GM23248 (cell line): ENCODE measurements at places on chromosomes 13 and 19.
A peak's percentile ranks its signal among the peaks of the same experiment; 100 is the strongest.

DNA sequence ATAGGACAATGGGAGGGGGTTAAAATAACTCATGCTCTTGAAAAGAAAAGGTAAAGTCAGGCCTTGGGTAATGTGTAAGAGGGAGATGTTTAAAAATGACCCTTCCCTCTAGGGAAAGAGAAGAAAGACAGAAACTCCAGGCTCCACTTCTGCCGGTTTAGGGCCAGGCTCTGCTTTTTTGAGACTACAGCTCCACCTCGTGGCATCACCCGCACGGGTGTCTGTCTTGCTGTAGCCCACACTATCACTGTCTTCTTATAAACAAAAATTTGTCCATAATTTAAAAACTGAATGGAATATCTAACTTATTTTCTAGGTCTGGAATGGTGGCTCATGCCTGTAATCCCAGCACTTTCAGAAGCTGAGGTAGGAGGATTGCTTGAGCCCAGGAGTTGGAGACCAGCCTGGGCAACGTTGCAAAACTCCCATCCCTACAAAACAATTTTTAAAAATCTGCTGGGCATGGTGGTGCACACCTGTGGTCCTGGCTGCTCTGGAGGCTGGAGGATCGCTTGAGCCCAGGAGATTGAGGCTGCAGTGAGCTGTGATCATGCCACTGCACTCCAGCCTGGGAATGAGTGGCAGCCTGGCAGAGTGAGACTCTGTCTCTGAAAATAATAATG lies 65.1 kb upstream of the GTF3A start:
- peak; percentile 83 for DNase-seq

DNA sequence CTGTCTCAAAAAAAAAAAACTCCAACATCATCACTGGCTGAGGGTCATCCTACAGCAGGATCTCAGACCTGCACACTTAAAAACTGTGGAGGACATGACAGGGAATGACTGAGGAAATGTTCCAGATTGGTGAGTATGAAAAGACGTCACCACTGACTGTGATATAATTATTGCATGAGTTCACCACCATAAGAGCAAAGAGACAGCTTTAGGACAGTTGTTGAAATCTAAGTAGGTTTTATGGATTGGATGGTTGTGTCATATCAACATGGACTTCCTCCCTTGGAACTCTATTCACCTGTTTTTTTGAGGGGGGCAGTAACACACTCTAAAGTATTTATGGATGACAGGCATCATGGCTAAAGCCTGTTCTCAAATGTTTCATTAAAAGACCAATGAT lies 31.5 kb downstream of the KLF12 start:
- no peak for DNase-seq

- DNase-seq, result peak; percentile 70
These were observed 65.9 kb downstream of the KCNRG start for GRCh38 chr13:50080911-50081678.

DNA sequence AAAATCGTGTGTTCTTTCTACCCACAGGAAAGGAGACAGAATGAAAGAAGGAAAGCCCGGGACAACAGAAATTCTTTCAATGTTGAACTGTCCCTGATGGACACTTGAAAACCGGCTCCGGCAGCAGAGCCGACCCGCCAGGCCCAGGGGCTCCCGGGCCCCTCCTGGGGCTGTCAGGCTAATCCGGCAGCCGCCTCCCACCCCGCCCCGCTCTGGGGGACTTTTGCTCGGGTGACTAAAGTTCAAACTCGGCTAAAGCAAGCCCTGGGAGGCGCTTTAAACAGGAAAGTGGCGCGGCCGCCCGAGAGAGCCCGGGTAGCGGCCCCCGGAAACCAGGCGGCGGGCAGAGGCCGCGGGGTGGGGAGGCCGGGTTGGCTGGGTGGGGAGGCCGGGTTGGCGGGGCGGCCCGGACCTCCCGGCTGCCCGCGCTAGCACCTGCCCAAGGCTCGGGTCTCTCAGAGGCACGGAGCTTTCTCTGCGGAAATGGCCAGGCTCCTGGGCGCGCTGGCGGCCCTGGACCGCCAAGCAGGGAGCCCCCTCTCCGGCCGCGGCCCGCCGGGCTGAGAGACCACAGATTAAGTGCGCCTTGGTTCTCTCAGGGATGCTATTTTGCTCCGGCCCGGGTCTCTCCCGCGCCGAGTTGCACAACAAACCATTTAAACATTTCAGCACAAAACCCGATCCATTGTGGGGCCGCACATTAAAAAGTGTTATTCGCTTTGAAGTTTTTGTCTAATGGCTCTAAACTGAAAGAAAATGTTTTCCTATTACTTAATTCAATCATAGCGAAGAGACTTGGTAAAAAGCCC lies 2.6 kb upstream of the GSX1 start:
- no peak for DNase-seq

DNA sequence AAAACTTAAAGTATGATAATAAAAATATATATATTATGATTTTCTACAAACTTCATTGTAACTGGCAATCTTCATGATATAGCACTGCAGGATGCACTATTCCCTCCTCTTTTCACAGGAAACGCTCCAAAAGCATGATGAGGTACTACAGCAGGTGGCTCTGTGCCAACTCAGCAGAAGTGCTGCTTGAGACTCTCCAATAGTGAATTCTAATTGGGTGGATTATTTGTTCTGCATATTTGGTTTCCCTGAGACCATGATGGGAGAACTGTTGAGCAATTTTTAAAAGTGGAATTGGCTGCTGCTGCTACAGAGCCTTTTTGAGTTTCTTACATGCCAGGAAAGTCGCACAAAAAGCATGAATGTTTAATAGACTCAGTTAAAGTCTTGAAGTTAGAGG lies 1782.4 kb upstream of the PCDH20 start:
- DNase-seq, result peak; percentile 5

- DNase-seq, result no peak
These were observed 1444.4 kb upstream of the MIR17HG start for GRCh38 chr13:89903115-89903514.

GRCh38 chr19:13461536-13461935 lies 44.7 kb downstream of the CACNA1A start:
- no peak for DNase-seq

DNA sequence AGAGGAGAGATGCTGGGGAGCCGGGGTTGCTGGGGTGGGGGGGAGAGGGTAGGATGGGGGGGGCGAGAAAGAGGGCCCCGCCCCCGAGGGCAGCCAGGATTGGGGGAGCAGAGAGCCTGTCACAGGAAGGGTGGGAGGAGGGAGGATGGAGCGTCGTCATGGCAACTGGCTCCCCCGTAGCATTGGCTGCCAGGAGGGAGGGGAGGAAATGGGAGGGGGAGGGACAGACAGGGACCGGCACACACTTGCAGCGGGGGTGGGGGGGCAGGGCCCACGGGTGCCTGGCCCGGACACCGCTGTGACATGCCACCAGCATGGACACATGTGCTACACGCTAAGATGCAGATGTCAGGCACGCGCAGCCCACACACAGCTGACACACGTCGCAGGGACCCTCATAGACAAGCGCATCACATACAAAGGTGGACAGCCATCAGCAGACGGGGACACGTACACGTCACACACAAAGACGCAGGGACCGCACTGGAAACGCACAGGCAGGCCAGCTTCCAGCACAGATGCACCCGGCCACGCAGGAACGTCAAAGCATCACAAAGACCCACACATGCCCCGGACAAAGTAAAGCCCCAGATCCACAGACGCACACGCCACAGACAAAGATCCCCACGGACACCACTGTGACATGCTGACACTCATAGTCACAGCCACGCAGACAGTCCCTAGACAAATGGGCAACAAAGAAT lies at the start of gene LMTK3:
Gene LMTK3 (minus strand): TSS at position 36 of the 704 bp plus-strand sequence. CDS start 259 bp downstream, outside the sequence.
- DNase-seq, result peak; percentile 50

- no peak for DNase-seq
These were observed 15.3 kb downstream of the SYDE1 start for GRCh38 chr19:15122331-15123030.

- no peak for DNase-seq
These were observed 14.7 kb downstream of the NOVA2 start for GRCh38 chr19:45958769-45959516.

DNA sequence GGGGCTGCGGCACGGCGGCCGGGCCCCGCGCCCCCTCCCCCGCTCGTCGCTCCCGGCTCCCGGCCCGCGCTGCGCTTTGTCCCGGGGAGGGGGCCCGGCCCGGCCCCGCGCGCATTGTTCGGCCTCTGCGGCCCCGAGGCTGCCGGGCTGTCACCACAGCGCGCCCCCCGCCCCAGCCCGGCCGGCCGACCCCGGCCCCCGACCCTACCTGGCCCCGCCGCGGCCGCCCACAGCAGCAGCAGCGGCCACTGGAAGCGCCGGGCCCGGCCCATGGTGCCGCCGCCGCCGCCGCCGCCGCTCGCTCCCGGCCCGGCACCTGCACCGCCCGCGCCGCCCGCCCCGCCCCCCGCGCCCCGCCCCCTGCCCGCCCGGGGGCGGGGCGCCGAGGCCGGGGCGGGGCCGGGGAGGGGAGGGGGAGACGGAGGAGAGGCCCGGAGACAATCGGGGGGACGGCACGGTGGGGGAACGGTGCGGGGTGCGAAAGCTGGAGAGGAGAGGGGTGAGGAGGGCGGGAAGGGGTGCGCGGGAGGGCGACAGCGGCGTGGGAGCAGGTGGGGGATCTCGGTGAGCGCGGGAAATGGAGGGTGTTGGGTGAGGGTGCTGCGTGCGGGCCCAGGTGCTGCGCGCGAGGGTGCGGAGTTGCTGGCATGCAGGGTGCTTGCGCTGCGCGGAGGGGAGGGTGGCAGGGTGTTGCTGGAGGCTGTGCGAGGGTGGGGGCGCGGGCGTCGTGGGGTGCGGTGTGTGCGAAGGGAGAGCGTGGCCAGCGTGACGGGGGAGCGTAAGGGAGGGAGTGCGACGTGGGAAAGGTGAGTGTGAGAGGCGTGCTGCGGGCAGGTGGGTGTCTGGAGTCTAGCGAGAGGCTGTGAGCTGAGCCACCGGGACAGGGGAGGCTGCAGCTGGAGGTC lies at the start of gene CADM4:
Gene CADM4 (minus strand): TSS at position 332 of the 905 bp plus-strand sequence. CDS start 60 bp downstream, at position 272.
- peak; percentile 17 for DNase-seq

- no peak for DNase-seq
These were observed 72.5 kb upstream of the KCTD15 start for GRCh38 chr19:33724021-33724720.

- no peak for DNase-seq
These were observed 439.8 kb downstream of the TDRD3 start for GRCh38 chr13:60836821-60837220.

DNA sequence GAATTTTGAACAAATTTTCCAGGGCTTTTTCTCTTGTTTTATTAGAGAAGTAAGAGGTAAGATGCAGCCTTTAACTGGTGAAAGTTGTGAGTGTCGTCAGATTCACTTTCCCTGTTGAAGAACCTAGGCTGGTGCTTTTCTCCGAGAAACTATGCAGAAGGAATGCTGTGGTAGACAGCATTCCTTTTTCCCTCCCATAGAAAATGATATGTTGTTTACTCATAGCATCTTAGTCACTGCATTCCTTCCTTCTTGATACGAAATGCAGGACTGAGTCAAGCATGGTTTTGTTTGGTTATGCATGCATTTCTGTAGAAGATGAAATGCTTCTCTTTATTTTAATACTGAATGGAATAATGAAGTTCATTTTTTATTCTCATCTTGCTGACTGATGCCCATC lies 3.4 kb downstream of the ITGBL1 start:
- peak; percentile 95 for DNase-seq

DNA sequence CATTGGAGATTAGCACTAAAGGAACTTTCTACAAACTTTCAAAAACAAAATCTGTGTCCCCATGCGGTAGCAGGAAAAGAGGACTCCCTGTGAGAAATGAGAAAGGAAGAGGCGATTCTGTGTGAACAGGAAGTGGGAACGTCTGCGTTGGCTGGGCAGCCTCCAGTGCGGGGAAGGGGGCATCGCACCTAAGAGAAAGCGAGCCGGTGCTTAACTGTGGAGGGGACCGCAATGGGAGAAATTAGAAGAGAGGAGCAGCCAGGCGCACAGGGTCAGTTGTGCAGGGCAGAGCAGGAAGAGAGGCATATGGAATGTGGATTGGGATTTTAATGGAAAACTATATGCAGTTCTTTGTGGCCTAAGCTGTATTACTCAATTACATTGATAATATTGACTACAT lies 77.4 kb upstream of the DOCK9 start:
- DNase-seq, result no peak

DNA sequence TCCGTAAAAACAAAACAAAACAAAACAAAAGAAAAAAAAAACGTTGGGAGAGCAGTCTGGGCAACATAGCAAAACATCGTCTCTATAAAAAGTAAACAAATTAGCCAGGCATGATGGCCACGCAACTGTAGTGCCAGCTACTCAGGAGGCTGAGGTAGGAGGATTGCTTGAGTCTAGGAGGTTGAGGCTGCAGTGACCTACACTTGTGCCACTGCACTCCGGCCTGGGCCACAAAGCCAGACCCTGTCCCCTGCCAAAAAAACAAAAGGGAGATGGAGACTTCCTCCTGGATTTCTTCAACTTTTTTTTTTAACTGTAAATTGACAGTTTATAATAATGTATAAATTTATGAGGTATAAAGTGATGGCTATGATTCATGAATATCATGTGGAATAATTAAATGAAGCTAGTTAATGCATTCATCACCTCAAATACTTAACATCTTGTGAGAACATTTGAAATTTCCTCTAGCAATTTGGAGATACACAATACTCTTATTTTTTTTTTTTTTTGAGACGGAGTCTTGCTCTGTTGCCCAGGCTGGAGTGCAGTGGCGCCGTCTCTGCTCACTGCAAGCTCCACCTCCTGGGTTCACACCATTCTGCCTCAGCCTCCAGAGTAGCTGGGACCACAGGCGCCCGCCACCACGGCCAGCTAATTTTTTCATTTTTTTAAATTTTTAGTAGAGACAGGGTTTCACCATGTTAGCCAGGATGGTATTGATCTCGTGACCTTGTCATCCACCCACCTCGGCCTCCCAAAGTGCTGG lies 1.9 kb downstream of the PDCD2L start:
- no peak for DNase-seq
